ENCODE measurements at places on chromosomes 11 and 22. TPM values are rescaled to one million over a fixed set of nuclear protein-coding genes. Genes with fewer than 3 reads are reported as not detected.

- DNase-seq: no peak
These were observed 734.5 kb downstream of the METTL15 start for GRCh38 chr11:28842716-28843115.

- DNase-seq: no peak
These were observed 11.5 kb downstream of the CBX6 start for GRCh38 chr22:38860283-38861169.

DNA sequence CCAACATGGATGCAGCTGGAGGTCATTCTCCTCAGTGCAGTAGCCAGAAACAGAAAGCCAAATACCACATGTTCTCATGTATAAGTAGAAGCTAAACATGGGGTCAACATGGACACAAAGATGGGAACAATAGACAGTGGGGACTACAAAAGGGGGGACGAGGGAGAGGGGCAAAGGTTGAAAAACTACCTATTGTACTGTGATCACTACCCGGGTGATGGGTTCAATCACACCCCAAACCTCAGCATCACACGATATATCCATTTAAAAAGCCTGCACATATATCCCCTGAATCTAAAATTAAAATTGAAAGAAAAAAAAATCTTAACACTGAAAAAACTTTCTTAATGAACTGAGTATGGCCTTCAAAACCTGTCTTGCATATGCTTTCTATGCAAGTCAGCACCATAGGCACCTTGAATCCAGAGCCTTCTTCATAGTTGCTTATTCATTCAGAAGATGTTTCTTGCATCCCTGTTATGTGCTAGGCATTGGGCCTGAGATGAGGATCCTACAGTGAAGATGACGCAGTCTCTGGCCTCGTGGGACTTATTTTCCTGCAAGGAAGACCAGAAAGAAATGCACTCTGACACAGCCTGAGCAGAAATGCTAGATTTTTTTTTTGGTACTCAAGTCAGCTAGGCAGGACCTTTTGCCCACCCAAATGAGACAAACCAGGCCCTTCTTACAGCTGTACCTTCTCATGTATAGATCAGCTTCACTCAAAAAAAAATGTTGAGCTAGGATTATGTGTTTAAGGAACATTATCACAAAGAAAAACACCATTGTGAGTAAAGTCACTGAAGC lies 21.0 kb downstream of the NNMT start:
- DNase-seq: peak; percentile 17

GRCh38 chr11:98183034-98183433 lies 837.7 kb upstream of the CNTN5 start:
- DNase-seq: no peak

DNA sequence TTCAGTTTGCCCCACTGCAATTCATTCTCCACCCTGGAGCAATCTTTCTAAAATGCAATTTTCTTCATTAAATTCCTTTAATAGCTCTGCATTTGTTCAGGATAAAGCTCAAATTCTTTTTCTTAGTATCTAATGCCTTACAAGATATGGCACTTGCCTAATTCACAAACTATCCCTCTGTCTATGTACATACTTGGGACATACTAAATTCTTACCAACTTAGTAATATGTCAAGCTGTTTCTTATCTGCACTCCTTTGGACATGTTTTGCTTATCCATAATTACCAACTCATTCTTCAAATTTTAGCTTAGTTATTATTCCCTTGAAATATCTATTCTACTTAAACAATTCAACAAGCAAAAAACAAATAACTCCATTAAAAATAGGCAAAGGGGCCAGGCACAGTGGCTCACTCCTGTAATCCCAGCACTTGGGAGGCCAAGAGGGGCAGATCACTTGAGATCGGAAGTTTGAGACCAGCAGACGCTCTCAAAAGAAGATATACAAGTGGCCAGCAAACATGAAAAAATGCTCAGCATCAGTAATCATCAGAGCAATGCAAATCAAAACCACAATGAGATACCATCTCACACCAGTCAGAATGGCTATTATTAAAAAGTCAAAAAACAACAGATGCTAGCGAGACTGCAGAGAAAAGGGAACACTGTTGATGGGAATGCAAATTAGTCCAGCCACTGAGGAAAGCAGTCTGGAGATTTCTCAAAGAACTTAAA lies 96.9 kb downstream of the FAM76B start:
- no peak for DNase-seq

DNA sequence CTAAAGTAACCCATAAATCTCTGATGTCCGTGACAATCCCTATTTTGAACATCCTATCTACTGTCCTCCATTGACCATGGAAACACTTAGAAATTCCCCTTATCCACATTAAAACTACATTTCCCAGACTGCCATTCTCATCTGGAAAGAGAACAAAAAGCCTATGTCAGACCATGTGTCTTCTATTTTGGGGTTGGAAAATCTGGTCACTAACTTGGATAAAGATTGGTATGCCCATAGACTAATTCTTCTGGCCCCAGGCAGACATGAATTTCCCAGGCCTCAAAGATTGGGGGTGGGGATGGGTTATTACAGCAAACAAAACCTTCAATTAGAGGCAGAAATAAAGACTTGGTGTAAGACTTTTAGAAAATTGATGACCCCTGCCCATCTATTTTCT lies 30.9 kb upstream of the CREB3L1 start:
- DNase-seq: no peak

DNA sequence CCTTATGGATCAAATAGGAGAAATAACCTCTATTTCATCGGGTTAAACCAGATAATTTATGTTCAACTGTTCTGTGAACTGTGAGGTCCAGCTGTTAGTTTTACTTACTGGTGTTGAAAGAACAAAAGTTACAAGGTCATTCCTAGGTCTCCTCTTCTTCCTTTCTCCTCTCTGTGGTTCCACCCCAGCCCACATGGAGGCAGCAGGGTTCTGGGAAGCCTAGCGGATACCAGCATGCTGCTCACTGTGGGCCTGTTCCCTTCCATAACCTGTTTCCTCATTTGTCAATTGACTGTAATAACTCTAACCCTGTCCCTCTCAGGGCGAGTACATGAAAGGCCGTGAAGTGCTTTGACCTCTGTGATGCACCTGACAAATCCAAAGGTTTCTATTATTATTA lies 27.8 kb downstream of the RELT start:
- DNase-seq: peak; percentile 74

- no peak for DNase-seq
These were observed 223.8 kb downstream of the BLID start for GRCh38 chr11:121892131-121892681.

DNA sequence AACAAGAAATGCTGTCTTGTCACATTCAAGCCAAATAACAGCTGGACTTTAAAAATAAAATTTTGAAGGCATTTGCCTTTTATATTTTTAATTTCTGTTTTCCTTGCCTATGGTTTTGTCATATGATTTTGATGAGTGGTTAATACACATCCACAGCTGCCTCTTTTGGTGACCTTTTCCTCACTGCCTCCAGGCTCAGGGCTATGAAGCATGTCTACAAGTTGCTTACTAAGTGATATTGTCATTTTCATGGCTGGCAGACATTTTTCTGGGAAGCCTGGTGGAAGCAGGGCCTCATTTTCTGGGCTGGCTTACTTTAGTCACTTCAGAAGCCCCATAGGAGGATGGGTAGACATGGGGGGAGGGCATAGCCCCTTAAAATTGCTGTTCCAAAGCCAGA lies 344.9 kb downstream of the SOX6 start:
- DNase-seq: no peak

- no peak for DNase-seq
These were observed 143.3 kb upstream of the GRK3 start for GRCh38 chr22:25420925-25421904.

- DNase-seq: no peak
These were observed 2.1 kb downstream of the CCDC73 start for GRCh38 chr11:32792111-32792947.

DNA sequence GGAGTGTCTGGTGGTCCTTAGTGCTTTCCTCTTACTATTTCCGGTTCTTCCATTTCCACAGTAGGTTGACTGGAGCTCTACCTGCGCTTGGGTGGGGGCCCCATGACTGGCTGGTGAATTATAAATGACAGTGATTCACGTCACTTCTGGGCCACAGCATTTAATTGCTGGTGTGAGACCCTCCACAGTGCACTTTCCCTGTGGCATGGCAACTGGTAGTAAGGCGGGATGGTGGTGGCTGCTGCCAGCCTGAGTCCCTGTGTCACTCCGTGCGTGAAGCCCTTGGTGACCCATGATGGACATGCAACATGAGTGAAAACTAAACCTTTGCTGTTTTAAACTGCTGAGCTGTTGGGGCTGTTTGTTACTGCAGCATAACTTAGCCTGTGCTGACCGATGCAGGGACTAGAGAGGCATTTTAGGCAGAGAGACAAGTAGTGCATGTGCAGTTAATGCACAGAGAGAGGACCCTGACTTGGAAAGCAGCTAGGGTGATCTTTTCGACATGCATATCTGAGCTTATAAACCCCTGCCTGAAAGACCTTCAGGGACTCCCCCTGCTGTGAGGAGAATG lies 3.1 kb downstream of the PRDM11 start:
- DNase-seq: no peak

The UCP2 gene
- polyA plus RNA-seq: 34.9 TPM

The MPPED2 gene
- 7.9 TPM for polyA plus RNA-seq

DNA sequence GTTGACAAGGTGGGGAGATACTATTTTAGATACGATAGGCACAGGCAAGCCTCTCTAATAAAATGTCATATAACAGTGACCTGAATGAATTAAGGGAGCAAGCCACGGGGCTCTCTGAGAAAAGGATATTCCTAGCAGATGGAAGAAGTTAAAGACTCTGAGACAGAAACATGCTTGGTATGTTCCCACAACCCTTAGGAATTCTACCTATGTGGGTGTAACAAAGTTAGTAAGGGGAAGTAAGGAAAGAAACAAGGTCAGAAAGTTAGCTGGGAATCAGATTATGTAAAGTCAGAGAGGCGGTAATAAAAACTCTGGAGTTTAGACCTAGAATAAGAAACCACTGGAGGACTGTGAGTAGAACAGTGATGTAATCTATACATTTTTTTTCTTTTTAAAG lies 59.7 kb upstream of the GDPD4 start:
- DNase-seq: no peak

DNA sequence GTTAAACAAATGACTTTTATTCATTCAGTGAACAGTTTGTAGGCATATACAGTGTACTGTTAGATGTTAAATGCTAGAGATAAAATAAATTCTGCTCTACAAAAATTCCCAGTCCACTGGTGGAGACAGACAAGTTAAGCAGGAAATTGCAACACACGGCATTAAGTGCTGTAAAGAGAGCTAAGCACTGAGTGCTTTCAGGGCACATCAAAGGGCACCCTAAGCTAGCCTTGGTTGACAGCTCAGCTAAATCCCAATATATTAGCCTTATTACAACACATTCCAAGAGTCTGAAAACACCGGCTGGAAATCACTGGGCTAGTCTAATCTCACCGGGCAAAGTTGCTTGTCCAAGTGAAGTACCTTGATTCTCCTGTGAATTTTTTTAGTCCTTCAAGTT lies 55.1 kb downstream of the NOX4 start:
- peak; percentile 77 for DNase-seq

- no peak for DNase-seq
These were observed 2.9 kb downstream of the RPS3 start for GRCh38 chr11:75402002-75402773.

GRCh38 chr11:117789241-117789640 lies 7.8 kb downstream of the DSCAML1 start:
- DNase-seq: no peak

The FXYD6 gene
- 56.9 TPM for polyA plus RNA-seq

GRCh38 chr22:39501644-39502108 lies 414 bp upstream of the MIEF1 start:
- no peak for DNase-seq

DNA sequence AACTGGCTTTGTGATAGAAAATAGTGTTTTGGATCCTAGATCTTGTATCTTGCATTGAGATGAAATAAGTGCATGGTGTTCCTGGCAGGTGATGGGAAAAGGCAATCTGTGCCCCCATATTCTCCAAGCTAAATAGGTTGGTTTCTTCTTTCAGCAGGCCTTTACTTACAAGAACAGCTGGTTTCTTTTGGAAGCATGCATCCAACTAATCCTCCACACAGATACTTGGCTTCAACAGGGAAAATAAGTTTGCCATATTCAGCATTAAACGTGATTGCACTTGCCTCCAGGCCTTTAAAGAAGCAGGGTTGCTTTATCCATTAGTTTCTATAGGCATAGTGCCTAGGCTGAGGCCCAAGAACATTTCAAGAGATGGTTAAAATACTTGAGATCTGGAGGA lies 59.9 kb downstream of the APIP start:
- no peak for DNase-seq

- peak; percentile 49 for DNase-seq
These were observed 77.7 kb downstream of the MORC2 start for GRCh38 chr22:30890686-30891442.

The RAB36 gene
- polyA plus RNA-seq: 5.3 TPM

The TEAD1 gene
- polyA plus RNA-seq: 50.4 TPM

DNA sequence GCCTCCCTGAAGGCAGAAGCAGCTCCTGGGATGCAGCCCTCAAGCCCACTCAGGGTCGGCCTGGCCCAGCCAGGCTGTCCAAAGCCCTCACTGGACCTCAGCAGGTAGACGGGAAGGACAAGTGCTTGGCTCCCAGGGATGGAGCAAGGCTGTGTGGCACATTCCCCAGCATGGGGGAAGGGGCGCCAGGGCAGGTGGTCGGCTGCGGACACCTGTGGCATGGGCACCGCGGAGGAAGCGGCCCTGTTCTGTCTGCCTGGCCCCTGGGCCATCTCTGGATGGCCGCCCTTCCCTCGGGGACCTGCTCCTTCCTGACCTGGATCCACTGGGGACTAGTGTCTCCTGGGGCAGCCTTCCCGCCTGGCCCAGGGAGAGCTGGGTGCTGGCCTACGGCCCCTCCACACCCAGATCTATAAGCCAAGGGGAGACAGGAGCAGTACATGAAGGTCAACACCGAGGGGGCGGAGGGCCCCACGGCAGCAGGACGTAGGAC lies 26.0 kb downstream of the CHID1 start:
- no peak for DNase-seq

The ZNF70 gene
- 1.3 TPM for polyA plus RNA-seq

The TSKU gene
- polyA plus RNA-seq: 73.7 TPM

DNA sequence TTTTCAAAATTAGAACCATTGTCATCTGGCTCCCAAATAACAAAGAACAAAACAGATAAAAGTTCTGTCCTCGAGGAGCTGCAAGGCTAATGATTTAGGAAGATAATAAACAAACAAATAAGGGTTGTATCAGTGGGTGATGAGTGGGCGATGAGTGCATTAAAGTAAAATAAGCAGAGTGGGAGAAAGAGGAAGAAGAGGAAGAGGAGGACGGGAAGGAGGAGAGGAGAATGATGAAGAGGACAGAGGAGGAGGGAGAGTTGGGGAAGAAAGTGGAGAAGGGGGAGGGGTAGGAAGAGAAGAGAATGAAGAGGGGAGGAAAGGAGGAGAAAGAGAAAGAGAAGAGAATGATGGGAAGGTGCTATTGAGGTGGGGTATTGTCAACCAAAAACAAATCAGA lies 33.4 kb upstream of the ISX start:
- no peak for DNase-seq

DNA sequence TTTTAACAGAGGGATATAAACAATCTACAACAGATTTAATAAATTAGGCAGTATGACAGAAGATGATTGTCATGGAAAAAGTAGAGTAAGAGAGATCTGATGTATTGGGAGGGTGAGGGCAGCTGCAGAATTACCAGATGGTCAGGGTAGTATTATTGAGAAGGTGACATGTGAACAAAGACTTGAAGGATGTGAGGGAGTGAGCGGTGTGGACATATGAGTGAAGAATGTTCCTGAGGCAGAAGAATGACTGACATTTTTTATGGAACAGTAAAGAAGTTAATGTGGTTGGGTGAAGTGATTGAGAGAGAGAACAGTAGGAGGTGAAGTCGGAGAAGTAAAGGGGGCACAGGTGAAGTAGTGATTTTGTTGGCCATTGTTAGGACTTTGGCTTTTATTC lies 42.4 kb upstream of the HIPK3 start:
- no peak for DNase-seq

The NCAM1 gene
- 15.0 TPM for polyA plus RNA-seq

The NRIP3 gene
- polyA plus RNA-seq: 2.2 TPM
